ENCODE measurements at places on chromosomes 6 and 20.

GRCh38 chr6:97150932-97151331 lies 132.1 kb downstream of the MMS22L start:
- no peak for DNase-seq

- DNase-seq = no peak
Measured at GRCh38 chr6:10414756-10415616, at the start of gene TFAP2A. Gene TFAP2A (minus strand): TSS chr6:10415074. CDS start chr6:10414991, 83 bp downstream.

- DNase-seq = no peak
Measured at GRCh38 chr6:21050935-21051334, 516.7 kb downstream of the CDKAL1 start.

GRCh38 chr6:158038291-158039177 lies 56.9 kb downstream of the SYNJ2 start:
- DNase-seq = no peak

DNA sequence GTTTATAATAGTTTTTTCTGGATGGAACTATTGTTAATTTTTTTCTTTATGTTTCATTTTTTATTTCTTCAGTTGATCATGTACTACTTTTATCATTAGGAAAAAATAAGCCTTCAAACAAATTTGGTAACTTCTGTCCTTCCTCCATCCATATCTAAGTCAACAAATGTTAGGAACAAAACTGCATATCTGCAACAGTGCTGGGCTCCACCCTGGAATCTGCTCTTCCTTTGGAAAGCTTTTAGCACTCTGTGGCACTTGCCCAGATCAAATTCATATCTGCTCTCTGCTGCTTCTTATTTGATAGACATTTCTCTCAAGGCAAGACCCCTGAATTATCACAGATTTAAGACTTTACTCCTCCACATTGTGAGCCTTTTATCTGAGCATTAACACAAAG lies 24.3 kb upstream of the GPR63 start:
- DNase-seq = no peak

- DNase-seq = no peak
Measured at GRCh38 chr6:7991536-7991935, 72.7 kb downstream of the BLOC1S5 start.

Measured in T-helper 17 cell (primary cell).